ENCODE measurements at places on chromosomes 7 and 10.

DNA sequence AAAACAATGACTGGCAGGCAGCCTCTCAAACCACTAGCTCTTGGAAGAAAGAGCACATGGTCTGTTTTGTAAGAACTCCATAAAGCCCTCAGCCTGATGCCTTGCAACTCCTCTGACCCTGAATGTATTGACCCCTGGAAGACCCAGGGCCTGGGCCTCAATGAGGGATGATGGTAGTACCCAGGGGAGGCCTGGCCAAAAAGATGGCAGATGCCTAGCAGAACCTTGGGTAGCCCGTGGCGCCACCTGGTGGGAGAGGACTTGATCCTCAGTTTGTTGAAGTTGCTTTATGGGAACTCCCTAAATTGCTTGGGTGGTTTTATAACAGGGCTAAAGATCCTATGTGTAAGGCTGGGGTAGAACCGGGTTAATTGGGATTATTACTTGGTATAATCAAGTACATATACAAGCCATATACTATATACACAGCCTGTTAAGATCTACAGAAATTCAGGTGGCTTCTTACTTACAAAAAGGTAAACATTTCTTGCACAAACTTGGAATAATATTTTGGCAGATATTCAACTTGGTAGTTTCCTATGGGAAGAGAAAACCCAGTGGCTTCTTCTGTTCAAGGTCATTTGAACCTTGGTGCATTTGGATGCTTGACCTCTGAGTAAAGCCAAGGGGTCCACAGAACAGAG lies 95.8 kb upstream of the CACUL1 start:
- no peak for DNase-seq

- DNase-seq, result no peak
These were observed 449.1 kb downstream of the SUGCT start for GRCh38 chr7:40583667-40584444.

DNA sequence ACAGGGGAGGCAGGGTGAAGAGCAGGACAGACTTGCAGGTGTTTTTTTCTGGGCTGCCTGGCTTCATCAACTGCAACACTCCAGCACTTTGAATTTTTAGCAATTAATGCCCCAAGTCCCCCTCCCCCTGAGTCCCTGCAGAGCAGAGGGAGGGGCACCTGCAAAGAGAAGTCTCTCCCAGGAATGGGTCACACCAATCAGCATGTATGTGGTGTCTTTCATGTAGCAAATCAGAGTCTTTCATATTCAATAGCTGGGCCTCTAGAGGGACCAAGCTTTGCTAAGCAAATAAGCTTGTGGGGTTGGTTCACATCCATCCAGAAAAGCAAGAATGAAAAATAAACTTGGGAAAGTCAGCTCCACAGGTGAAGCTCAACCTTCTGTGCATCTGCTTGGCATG lies 90.7 kb downstream of the PARP12 start:
- DNase-seq, result no peak

DNA sequence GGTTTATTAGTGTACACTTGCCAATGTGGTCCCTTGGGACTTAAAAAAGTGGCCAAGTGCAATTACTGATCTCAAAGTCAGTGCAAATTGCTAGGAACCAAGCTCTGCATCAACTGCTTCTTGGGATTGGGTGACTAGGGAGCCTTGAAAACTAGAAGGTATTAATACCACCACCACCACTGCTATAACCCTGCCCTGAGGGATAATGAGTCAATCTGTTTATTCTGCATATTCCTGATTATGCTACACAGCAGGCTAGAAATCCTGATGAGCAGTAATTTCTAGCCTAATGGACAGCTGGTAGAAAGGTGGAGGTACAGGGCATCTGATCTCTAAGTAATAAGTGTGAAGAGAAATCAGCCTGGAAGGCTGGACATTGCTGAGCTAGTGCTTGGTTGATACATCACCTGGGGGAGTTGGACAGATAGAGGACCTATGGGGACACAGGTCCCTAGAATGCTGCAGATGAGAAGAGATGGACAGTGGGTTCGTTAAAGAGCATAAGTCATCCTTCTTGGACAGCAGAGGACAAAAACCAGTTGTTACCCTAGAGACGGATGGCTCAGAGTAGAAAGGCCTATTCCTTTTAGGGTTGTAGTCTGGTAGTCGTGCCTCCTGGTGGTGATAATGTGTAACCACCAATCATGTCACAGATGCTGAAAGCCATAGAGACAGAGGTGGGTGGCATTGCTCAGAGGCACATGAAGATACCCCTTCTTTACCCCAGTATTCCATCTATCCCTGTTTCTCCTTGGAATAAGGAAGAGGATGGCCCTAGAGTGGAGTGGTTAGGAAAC lies 554.8 kb downstream of the SORCS1 start:
- DNase-seq, result no peak

DNA sequence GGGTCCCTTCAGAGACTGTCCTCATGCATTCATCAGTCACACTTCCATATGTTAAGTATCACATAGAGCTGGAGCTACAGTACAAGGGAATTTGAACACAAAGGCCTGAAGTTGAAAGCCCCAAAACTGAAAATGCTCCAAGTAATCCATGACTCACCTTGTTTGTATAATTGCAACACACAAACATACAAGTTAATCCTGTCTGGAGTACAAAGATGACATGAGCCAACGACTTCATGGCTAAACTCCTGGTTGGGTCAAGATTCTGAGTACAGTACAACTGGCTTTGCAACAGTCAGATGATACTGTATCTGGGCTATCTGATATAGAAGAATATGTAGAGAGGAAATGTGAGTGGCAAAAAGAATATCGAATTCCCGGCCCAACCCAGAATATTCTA lies 73.1 kb upstream of the AASS start:
- no peak for DNase-seq

DNA sequence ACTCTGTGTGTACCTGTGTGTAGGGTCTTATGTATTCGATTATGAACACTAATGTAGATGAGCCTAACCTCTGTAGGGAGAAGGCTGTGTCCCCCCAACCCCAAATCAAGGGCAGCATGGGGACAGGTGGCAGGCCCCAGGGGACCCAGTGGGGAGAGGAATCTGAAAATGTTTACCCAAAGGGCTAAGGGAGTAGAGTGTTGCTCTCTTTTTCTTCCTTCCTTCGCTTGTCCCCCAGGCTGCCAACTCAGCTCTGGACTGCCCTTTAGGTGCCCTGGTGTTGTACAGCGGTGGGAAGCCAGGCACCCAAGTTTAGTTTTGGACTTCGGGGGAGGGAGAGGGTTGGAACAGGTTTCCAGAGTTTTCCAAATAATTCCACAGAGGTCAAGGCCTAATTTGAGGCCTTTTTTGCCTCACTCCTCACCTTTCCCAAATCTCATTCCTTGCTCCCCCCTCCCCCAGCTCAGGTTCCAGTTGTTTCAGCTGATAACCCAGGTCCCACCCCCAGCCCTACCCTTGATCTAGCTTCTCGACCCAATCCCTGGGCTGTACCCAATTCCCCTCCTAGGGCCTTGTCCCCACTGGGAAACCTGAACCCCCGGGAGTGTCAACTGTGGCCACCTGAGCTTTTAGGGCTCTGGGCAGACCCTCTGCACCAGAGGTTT lies 9.1 kb upstream of the PAX2 start:
- DNase-seq, result no peak

DNA sequence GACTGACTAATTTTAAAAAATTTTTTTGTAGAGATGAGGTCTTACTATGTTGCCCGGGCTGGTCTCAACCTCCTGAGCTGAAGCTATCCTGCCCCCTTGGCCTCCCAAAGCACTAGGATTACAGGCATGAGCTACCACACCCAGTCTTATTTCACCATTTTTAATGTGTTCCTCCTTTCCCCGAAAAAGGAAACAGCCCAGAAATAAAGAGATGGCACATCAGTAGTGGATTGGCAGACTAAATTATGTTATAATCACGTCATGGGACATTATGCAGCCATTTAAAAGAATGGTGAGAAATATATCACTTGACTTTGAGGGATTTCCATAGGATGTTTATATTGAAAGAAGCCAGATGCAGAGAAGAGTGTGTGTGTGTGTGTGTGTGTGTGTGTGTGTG lies 40.5 kb downstream of the CAPZA2 start:
- no peak for DNase-seq

- DNase-seq, result no peak
These were observed 32.3 kb downstream of the SLC16A9 start for GRCh38 chr10:59677253-59677831.

DNA sequence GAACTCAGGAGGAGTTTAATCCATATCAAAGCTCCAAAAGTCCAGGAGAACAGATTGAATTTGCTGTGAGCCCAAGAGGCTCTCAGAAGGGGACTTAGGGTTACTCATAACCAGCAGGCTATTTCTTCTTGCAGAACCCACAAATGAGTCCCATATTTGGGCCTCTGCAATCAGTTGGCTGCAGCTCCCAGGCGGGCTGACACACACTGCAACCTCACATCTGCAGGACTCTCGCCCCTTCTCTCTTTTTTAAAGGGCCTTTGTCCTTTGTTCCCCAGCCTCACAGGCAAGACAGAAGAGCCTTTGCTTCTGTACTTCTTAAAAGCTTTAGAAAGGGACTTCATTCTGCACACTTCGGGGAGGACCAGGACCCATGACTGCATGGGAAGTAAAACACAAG lies 26.7 kb downstream of the CREB3L2 start:
- DNase-seq, result no peak

DNA sequence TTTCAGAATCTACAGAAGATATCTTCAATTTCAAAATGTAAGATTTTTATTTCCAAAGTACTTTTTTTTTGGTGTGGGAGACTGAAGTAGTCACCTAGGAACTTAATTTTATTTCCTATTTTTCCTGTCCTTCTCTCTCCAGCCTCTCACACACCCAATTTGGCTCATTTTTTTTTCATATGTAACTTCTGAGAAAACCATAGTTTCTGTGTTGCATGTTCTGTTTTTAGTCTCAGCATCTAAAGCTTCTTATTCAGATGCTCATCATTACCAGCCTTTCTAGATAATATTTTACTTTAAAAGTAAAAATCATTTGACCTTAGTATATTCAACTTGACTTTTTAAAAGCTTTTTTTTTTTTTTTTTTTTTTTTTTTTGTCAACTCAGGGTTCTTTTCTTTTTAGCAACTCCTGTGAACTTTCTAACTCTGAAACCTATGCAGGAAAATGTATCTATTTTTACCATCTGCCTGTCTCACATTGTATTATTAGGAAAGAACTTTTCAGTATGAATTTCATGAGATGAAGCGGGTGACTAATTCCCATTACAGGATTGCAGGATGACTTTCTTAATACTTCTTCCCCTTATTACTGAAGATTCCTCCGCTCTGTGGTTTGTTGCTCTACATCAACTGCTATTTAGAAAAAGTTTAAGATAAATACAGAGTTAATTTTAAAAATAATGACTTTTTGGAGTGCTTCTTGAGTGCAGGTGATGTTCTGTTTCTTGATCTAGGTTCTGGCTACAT lies 73.6 kb upstream of the LSM8 start:
- no peak for DNase-seq

DNA sequence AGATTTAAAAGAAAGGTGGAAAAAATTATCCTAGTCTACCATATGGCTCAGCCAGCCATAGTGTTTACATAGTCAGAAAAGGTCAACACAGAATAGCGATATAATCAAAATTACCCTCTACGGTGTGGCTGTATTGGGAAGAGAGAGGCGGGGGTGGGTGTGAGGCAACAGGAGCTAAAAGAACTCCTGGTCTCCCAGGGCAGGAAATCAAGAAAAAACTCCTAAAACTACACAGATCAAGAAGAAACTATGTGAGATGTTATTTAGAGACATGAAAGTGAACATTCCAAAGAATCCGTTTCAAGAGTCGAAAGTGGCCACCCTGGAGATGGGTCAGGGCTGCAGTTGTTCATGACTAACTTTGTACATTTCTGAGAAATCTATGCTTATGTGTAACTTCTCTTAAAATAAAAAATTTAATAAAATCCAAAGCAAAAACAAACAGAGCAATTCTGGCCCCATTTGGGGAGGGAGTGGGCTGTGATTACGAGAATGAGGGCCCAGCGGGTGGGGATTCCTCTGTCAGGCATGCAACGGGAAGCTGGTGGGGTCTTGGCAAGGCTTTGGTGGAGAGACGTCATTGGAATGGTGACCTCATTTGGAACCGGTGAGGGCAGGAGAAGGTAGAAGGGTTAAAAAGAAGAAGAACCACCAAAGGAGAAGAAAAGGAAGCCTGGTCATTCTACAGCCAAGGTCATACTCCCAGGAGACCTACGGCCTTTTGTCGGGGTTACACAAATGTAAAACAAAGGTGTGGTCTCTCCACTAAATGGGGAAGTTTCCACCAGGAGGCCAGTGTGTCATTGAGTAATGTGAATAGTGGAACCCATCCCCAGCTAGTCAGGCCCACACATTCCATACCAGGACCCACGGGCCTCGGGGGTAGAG lies 71.2 kb upstream of the DUSP5 start:
- DNase-seq, result no peak

DNA sequence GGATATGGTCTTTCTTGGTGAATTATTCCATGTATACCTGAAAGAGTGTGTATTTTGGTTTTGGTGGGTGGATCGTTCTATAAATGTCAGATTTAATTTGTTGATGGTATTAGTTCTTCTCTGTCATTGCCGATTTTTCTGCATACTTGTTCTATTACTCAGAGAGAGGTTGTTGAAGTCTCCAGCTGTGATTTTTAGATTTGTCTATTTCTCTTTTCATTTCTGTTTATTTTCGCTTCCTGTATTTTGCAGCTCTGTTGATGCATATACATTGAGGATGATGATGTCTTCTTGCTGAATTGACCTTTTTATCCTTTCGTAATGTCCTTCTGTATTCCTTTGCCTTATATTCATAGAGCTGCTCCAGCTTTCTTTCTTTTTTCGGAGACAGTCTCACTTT lies 12.1 kb upstream of the BHLHA15 start:
- no peak for DNase-seq

DNA sequence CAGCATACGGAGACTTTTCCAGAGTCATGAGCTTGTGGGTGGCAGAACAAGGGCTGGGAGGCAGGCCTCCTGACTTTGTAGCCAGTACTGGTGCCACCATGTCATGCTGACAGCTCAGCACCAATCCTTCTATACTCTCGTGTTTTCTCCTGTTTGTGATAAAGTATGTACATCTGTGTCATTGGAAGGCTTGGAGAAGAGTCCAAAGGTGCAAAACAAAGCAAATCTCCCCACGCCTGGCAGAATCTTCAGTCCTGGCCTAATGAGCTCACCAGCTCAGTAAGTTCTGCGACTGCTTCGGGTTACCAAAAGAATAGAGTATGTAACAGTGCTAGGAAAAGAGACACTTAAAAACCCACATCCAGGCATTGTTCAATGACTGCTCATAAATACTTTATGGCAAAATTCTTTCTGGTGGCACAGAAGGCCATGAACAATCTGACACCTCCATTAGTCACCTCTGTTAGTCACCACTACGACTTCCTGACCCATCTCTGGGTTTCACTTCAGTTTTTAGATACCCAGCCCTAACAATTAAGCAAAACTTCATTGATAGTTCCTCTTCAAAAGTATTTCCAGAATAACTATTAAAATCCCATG lies 24.5 kb downstream of the STEAP1 start:
- DNase-seq, result no peak

DNA sequence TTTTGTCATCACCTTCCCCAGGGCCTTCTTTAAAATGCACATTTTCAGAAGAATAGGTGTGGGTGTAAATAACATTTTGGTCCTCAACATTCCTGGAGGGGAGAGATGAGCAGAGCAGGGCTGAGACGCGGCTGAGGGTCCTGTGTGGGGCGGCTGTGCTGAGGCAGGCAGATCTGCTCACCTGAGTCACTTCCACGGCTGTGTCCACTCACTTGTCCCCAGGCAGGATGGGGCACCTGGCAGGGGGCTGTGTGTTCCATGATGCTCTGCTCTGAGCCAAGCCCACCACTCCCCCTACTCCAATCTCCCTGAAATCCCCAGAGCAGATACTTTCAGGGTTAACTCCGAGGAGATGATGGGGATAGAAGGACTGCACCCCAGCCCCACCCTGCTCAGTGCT lies 93.8 kb downstream of the GLRX3 start:
- DNase-seq, result no peak

GRCh38 chr10:123354521-123354920 lies 200.3 kb downstream of the BUB3 start:
- DNase-seq, result no peak

- no peak for DNase-seq
These were observed 363.7 kb downstream of the DPP6 start for GRCh38 chr7:154415709-154416399.

All from 8988T (cell line).